ENCODE measurements at places on chromosomes 5 and 9.

DNA sequence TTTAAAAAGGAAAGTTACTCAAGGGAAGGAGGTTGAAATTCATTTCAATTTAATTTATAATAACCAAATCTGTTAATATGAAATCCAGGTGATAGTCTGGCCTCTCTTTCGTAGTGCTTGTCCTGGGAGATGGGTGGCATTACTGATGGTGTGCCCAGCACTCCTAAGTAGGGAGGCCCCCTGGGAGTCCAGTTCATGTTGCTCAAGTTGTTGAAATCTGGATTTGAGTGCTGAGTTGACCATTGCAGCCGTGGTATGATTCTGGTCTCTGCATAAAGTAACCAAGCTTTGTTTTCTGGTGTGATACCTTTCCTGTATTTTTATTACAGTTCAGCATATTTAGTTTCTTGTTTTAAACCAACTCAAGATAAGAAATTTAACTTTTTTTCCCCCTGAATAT is 287.8 kb downstream of the FANCC start:
- no peak for DNase-seq

DNA sequence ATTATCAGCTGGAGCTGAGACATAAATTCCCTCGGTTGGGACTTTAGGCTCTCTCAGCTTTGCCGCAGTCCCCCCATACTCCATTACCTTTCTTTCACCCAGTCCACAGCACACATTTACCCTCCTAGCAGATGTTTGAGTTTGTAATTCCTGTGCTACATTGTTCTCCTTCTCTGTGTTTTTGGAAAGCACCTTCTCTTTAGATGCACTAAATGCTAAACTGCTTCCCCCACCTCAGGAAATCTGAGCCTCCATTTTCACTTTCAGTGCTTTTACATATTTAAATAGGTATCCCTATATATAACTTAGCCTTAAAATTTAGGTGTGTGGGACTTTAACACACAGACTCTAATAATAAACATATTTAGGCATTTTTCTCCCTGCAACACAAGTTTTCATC is 356.9 kb downstream of the NFIB start:
- DNase-seq: no peak

- no peak for DNase-seq
These were observed 90.3 kb upstream of the PALM2AKAP2 start for GRCh38 chr9:109689701-109690100.

DNA sequence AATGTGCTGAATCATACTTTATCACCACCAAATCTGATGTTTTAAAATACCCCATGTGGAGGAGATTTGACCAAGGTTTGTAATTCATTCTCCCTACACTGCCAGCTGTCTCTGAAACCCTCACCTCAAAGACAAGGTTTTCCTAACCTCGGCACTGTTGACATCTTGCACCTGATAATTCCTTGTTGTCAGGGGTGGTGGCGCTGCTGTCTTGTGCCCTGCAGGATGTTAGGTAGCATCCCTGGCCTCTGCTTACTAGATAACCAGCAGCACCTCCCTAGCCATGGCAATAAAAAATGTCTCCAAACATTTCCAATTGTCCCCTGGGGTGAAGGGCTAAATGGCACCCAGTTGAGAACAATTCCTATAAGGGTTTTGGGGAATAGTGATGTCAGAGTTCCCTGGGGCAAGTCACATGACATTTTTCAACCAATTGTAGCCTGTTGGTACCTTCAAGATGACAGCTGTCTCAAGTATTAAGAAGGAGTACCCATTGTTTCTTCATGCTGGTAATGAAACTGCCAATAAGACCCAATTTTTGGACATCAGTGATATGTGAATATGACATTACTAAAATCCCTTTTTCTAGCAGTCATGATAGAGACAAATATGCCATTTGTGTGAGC is 160.6 kb upstream of the PLCXD3 start:
- DNase-seq: no peak

DNA sequence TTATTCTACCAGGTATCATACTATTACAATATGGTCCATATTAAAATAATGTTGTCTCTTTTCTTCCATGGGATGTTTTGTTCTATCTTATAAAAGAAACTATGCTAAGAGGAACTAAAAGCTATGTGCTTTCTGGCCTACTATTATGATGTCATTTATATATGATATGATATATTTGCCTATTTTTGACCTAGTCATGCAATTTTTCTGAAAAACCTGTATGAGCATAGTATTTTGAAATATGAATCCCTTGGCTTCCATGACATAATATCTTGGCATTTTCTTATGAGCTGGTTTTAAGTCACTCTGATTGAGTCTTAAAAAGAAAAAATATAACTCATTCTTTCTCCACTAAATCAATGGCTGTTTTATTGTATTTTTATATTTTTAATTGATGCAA is 60.7 kb downstream of the MAN2A1 start:
- DNase-seq: no peak

DNA sequence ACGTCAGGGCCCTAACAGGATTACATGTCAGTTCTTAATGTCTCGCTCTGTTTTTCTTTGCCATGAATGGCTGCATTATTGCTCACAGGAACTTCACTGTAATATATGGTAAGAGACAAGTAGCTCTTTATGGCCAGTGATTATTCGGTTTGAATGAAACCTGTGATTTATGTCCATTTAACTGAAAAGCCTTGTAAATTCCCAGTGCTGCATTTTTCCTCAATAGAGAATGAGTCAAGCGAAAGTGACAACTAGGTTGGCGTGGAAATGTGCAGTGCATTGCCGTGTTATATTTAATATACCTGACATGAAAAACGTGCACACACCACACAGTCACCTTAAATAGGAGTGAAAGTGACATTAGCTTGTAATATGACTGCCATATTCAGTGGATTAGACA is 163.1 kb downstream of the PBX3 start:
- DNase-seq: no peak

- DNase-seq: no peak
These were observed 72.8 kb upstream of the PPARGC1B start for GRCh38 chr5:149657324-149657723.

GRCh38 chr9:18495065-18495464 is 21.1 kb downstream of the ADAMTSL1 start:
- no peak for DNase-seq
